ENCODE measurements at places on chromosomes 2 and 18. TPM values are rescaled to one million over a fixed set of nuclear protein-coding genes. Genes with fewer than 3 reads are reported as not detected.

- DNase-seq = no peak
These were observed 105.6 kb upstream of the LDLRAD4 start for GRCh38 chr18:13112982-13113381.

DNA sequence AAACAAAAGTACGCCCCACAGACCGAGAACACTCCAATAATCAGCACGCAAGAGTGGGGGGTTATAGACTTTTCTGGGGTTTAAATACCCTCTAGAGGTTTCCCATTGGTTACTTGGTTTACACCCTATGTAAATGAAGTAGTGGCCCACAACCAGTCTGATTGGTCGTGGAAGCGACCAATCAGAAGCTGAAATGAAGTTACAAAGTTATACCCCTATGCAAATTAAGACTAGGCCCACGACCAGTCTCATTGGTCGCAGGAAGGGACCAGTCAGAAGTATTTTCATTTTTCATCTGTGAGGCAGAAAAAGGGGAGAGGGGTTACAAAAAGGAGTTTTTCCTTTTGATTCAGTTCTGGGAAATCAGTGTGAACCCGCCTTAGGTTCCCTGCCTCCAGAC is 55.3 kb upstream of the YWHAQ start:
- no peak for DNase-seq

The KCNK3 gene
- 4.7 TPM for total RNA-seq

The GREB1L gene
- total RNA-seq = 1.4 TPM

The TUBB8B gene
- not detected for total RNA-seq

DNA sequence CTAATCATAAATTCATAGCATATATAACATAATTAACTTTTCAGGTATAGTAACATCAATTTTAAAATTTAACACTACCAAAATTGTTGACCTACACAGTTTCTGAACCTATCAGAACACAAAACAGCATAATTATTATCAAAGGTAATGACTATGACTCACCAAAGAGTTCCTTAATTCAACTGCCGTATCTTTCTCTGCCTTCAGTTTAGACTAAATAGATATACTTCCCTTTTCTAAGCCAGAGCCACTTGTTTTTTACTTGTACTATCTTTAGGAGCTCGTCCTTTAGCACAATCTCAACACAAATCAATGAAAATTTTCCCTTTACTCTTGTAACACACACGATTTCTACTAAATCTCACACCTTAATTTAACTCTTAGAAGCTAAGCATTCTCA is 54.4 kb downstream of the CCDC88A start:
- no peak for DNase-seq

GRCh38 chr2:222955008-222955407 is 94.2 kb downstream of the ACSL3 start:
- no peak for DNase-seq

GRCh38 chr2:39243469-39244123 is at the start of gene CDKL4:
Gene CDKL4, minus strand, starts transcription at chr2:39243970.
- no peak for DNase-seq

DNA sequence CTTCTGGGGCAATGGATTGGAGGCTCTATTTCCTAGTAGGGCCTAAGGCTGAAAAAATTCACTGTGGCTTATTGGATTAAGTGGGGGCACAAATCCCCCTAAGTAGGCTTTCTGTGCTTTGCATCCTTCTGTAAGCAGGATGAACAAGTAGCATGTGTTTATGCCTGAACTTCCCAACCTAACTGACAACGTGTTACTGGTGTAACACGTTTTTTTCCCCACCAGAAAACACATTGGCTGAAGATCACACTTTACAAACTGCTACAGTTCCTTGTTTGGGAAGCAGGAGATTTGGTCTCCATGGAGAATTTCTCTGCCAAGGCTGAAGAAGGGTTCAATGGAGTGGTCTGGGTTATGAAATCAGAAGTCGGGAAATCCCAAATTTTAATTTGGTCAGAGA is 7.2 kb upstream of the ITGA6 start:
- DNase-seq = no peak

GRCh38 chr2:47223980-47224379 is 68.9 kb upstream of the STPG4 start:
- DNase-seq = no peak

DNA sequence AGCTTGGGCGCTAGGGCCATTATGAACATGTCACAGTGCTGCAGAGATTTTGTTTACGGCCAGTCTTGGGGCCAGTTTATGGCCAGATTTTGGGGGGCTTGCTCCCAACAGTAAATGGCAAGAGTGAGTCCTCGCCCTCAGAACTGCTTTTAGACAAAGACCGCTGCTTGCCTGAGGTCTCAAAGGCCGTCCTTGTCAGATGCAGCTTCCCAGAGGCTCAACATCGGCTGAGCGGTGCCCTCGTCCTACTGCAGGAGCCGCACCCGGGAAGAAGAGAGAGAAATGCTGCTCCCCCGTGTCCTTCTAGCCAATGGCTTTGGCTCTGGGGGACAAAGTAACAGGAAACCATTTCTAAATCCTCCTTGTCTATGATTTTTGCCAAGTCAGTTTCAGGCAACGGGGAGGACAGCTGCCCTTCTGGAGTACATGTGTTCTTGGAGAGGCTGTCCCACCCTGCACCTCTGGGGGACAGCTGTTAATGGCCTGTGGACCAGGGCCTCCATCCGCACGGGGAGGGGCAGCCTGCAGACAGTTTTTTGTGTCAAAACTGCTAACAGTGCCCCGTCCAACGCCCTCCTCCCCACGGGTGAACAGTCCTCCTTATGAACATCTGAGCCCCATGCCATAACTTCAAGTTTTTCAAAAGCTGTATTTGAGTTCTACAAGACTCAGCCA is 66.1 kb downstream of the C18orf63 start:
- DNase-seq = no peak

DNA sequence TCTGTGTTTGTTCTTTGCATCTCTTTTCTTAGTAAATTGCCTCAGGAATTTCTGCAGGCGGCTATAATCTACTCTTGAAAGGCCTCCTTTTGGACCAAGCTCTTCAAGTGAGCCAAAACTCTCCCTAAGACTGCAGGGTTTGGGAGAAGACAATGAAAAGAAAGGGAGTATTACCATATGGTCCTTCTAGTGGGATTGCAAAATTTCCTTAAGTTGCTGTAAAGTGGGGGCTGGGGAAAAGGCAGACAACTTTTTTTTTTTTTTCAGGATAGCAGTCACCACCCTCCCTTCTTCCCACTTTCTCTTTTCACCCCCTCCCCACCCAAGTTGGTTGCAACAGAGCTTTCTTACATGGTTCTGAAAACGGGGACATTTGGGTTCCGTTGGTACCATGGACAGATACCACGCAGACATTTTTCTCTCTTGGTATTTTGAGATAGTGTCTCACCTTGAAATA is 183.7 kb downstream of the FHOD3 start:
- no peak for DNase-seq

DNA sequence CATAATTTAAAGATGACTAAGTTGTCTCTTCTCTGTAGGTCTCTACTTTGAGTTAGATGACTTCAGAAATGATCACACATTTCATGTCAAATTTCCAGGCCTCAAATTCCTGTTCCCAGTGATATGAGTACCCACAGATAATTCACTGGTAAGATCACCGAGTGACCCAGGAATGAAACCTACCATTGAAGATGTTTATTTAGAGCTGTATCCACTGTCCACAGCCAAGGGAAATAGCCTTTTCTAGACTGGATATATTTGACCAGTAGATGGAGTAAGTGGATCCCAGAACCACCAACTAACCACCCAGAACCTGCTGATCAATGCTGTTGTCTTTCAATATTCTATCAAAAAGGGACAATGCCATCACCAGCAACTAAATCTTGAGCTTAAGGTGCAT is 238.8 kb downstream of the SLC8A1 start:
- DNase-seq = no peak

The FBXO15 gene
- 1.1 TPM for total RNA-seq

DNA sequence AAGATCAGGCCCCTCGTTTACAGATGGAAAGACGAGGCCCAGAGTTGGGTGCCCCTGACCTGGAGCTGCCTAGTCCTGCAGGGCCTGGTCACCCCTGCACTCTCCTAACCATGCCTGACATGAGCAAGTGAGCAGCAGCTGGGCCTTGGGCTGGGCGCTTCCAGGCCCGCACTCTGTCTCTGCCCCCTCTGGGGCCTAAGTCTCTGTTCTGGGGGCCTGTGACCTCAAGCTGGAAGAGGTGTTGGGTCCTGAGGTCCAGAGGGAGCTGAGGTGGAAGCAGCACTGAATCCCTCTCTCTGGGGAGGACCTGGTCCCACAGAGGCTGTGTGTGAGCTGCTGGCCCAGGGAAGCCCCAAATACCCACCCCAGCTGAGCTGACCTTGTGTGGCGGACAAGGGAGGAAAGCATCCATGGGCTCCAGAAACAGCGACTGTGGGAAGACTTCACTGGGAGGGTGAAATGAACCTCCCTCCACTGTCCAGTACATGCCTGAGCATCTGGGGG is 46.1 kb upstream of the GPC1 start:
- no peak for DNase-seq

- no peak for DNase-seq
These were observed 175.6 kb downstream of the PRKCE start for GRCh38 chr2:45826884-45827635.

- DNase-seq = no peak
These were observed 1060.3 kb downstream of the DSC3 start for GRCh38 chr18:29982218-29982617.

DNA sequence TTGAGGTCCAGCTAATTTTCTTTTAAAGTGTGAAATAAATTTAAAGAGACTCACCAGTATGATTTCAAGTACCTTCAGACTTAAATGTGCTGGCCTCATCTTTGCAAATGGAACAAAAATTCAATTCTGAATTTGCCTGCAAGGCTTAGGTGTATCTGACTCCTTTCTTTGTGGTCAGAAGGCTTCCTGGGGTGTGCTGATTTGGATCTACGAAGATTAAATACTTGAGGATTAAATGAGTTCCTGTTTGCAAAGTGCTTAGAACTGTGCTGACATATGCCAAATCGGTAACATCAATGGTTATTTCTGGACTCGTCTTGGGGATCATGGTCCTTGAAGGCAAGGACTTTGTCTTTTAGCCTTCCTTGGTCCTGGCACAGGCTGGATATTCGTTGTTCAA is 9.7 kb downstream of the KLHL29 start:
- DNase-seq = no peak

- no peak for DNase-seq
These were observed 80.3 kb downstream of the CD28 start for GRCh38 chr2:203786549-203787351.

The MAPRE3 gene
- 3.2 TPM for total RNA-seq

DNA sequence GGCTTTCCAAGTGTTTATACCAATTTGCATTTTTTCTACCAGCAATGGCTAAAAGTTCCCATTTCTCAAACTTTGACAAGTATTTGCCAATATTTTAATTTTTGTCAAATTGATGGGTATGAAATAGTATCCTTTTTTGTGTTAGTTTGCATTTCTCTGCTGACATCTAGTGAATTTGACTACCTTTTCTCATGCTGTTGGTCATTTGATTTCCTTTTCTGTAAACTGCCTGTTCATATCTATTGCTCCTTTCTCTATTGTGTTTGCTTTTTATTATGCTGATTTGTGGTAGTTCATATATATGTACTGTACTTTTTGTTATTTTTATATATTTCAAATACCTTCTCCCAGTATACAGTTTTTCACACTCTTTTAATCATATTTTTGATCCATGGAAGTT is 149.4 kb downstream of the PMAIP1 start:
- no peak for DNase-seq

GRCh38 chr2:111057045-111057444 is 63.7 kb upstream of the BCL2L11 start:
- DNase-seq = no peak

Data from urinary bladder (tissue), 4 donors.